Bronchus fibroblast of lung (primary cell): ENCODE measurements at places on chromosomes 3 and 15. TPM values are rescaled to one million over a fixed set of nuclear protein-coding genes. Genes with fewer than 3 reads are reported as not detected.

Gene P2RY12
- not detected in 2 replicates for total RNA-seq

Gene NR2E3
- not detected in 2 replicates for total RNA-seq

Gene SEMA3B
- total RNA-seq = 14.3 and 15.3 TPM in 2 replicates

Gene EXOSC7
- total RNA-seq = 60.9 and 64.1 TPM in 2 replicates

Gene PLA2G4E
- total RNA-seq = not detected in 2 replicates

Gene DUOXA2
- total RNA-seq = not detected in 2 replicates

Gene DTX3L
- total RNA-seq = 11.1 and 12.6 TPM in 2 replicates

Gene RTP3
- total RNA-seq = not detected in 2 replicates

Gene CCR9
- not detected in 2 replicates for total RNA-seq

Gene EPHB1
- total RNA-seq = 1.0 and 1.5 TPM in 2 replicates

Gene RTF1
- total RNA-seq = 13.4 and 15.5 TPM in 2 replicates

Gene C3orf22
- not detected in 2 replicates for total RNA-seq

Gene SERPINI2
- total RNA-seq = not detected in 2 replicates

Gene DIPK2A
- 13.6 and 16.2 TPM in 2 replicates for total RNA-seq

Gene VGLL3
- 15.8 and 32.8 TPM in 2 replicates for total RNA-seq

Gene PSMA4
- total RNA-seq = 217 and 237 TPM in 2 replicates

Gene SKOR1
- 0.17 TPM in 1 of 2 replicates, not detected in the other for total RNA-seq

Gene CLDN18
- total RNA-seq = not detected in 2 replicates

Gene GPR149
- total RNA-seq = not detected in 2 replicates

Gene SEMA3F
- 40.2 and 41.5 TPM in 2 replicates for total RNA-seq

Gene CDC25A
- total RNA-seq = 10.4 and 16.5 TPM in 2 replicates

Gene CXCR6
- not detected in 2 replicates for total RNA-seq

Gene EFHB
- under 0.01 TPM in 1 of 2 replicates, not detected in the other for total RNA-seq

Gene DMXL2
- 8.2 and 9.8 TPM in 2 replicates for total RNA-seq

Gene ERC2
- 0.30 and 0.50 TPM in 2 replicates for total RNA-seq

Gene GHSR
- total RNA-seq = not detected in 2 replicates

Gene COPS2
- total RNA-seq = 30.6 and 30.8 TPM in 2 replicates

Gene POLQ
- 4.3 and 4.7 TPM in 2 replicates for total RNA-seq

Gene ITGA11
- 0.59 and 1.0 TPM in 2 replicates for total RNA-seq

Gene SLC6A1
- not detected in 2 replicates for total RNA-seq

Gene CCR3
- total RNA-seq = not detected in 2 replicates

Gene NRROS
- total RNA-seq = under 0.01 and 0.17 TPM in 2 replicates

Gene TRAT1
- total RNA-seq = not detected in 2 replicates

Gene CIB2
- 2.2 and 2.8 TPM in 2 replicates for total RNA-seq

Gene CCDC39
- total RNA-seq = not detected in 2 replicates

Gene FOXL2
- total RNA-seq = under 0.01 and 0.17 TPM in 2 replicates

Gene ASB14
- total RNA-seq = not detected in 2 replicates

Gene ULK3
- 14.4 and 14.5 TPM in 2 replicates for total RNA-seq

Gene TMC3
- not detected in 2 replicates for total RNA-seq

Gene THRB
- total RNA-seq = 0.84 and 1.6 TPM in 2 replicates

Gene IL5RA
- total RNA-seq = not detected in 2 replicates

Gene DAZL
- not detected in 2 replicates for total RNA-seq

Gene PAK6
- total RNA-seq = 3.5 TPM in 1 of 2 replicates, not detected in the other

Gene BAHD1
- 7.1 and 8.0 TPM in 2 replicates for total RNA-seq

Gene ANKUB1
- total RNA-seq = not detected in 2 replicates

Gene HIGD1A
- 134 and 168 TPM in 2 replicates for total RNA-seq

Gene CPLX3
- not detected in 2 replicates for total RNA-seq
